CD4-positive, alpha-beta T cell treated with Interferon gamma for 1 hour (primary cell): ENCODE measurements at places on chromosomes 7 and 10.
A peak's percentile ranks its signal among the peaks of the same experiment; 100 is the strongest.

DNA sequence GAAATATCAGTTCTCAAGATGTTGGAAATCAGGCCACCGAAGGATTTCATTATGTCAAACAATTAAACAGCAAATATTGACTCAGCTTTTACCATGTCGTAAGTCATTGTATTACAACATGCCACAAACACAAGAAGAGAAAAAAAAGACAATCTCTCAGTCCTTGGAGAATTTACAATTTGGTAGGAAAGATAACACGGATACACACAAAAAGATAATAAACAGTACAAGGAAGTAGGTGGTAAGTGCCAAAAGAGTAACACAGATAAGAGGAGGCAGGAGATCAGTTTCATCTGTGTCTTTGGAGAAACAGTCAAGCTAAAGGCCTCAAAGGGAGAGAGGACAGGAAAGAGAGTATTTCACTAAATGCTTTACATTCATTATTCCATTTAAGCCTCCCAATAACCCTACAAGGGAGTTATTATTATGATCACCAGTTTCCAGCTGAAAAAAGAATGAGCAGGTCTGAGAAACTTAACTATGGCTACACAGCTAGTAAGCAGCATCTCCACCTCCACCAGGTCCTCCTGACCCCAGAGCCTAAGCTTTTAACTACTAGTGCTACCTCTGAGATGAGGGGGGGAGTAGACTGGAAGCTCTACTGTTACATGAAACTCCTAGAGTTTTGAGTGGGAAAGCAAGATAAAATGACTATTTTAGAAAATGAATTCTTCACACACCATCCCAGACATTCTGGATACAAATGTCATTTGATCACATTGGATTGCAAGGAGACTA is 13.9 kb upstream of the DNAJC1 start:
- no peak for DNase-seq

DNA sequence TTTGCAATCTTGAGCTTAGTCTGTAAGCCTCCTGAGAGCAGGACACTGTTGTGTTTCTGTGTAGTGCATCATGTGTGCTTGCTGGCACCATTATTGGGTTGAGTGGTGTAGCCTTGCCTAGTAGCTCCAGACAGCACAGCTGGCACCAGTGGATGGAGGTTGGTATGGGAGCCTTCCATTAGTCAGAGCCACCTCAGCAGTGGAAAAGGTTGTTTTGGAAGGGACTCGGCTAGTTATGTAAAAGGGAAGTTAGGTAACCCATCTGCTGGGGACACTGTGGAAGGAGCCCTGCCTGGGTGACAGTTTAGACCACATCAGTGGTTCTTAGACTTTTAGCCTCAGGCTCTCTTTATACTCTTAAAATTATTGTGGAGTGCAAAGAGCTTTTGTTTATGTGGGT is 16.3 kb downstream of the MINDY4 start:
- DNase-seq: no peak

- no peak for DNase-seq
Measured at GRCh38 chr7:121081327-121081936, 92.9 kb downstream of the CPED1 start.

DNA sequence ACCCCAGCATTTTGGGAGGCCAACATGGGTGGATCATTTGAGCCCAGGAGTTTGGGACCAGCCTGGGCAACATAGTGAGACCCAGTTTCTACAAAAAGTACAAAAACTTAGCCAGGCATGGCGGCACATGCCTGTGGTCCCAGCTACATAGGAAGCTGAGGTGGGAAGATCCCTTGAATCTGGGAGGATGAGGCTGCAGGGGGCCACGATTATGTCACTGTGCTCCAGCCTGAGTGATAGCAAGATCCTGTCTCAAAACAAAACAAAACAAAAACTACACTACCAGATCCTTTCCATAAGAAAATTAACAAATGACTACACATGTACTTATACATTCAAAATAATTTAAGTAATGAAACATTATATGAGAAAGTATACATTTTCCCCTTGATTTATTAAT is 116.4 kb upstream of the KLF6 start:
- no peak for DNase-seq

DNA sequence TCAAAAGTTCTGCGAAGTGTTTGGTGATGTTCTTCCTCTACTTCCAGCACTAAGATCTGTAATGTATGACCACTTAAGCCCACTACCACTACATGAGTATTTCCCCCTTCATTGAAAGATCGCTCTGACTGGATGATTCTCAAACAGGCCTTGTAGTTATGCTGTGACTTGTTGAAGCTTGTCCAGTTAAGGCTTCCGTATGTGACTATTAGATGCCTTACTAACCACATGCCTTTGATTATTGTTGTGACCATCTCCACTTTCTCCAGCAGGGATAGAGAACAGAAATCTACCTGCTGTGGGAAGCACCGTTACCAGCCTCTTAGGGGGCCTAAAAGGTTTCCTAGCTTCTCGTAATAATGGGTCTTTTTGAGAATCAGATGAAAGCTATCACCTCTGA is 81.1 kb downstream of the NOC3L start:
- no peak for DNase-seq

- DNase-seq: no peak
Measured at GRCh38 chr10:50554376-50554994, 69.3 kb downstream of the SGMS1 start.

DNA sequence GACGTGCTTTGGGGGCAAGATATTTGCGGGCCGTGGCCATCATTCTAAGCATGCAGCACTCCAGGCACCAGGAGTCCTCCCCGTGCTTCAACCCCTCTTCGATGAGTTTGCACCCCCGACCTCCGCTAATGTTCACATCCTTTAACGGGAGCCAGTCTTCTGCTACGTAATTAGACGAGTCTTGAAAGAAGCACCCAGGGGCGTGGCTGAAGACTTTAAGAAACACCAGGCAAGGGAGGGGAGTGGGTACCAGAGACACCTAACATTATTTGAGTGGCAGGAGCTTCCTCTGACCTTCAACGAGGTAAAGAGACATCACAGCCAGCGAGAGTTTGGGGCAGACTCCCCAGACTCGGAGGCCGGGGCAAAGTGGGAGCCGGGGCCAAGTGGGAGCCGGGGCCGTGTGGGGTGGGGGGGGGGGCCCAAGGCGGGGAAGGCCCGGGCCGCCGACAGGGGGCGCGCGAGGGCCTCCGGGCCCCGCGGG is 31.1 kb upstream of the TOMM7 start:
- DNase-seq: peak; percentile 56

- DNase-seq: no peak
Measured at GRCh38 chr7:67413670-67414069, 417.0 kb downstream of the TYW1 start.
